ENCODE measurements at places on chromosomes 4 and X. TPM values are rescaled to one million over a fixed set of nuclear protein-coding genes. Genes with fewer than 3 reads are reported as not detected.
A peak's percentile ranks its signal among the peaks of the same experiment; 100 is the strongest.

The RTL3 gene
- not detected for total RNA-seq

The UGT2B17 gene
- not detected for total RNA-seq

DNA sequence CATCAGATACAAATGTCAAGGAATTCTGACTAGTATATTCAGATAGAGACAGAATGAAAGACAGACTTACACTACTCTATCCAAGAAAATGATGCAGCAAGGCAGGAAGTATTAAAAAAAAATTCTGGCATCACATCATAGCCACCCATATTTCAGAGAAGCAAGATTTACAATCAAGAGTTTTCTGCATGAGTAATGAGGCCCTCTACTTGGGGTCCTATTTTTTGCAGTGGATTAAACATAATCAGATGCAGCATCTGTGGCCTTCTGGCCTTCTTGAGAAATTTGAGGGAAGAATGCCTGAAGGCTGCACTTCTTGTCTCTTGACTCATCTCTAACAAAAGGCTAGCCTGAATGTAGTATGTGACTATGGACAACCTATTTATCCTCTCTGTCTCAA lies 48.2 kb upstream of the SLIT2 start:
- no peak for DNase-seq

DNA sequence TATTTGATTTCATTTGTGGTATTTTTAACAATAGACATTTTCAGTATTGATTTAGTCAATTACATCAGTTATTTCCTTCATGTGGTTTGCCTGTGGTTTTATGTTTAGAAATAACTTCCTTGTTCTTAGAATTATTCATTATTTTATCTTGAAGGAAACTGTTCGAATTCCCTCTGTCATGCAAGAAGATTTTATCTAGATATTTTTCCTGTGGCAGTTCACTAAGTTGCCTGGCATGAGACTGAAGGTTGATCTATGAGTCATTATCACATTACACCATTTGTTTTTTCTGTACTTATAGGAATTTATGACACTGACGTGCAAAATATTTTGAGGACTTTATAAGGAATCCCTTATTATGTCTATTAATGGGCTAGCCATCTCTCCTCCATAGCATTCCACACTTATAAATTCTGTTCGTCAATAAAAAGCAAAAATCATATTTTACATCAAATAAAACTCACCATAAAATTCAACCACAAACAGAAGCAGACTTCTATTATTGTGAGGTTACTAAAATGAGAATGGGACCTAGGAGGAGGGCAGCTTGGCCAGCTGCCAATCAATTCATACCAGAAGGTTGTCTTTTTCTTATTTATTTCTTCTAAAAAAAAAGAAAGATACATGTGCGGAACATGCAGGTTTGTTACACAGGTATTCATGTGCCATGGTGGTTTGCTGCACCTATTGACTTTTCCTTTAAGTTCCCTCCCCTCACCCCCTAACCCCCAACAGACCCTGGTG lies 179.0 kb downstream of the KCNIP4 start:
- DNase-seq, result no peak

DNA sequence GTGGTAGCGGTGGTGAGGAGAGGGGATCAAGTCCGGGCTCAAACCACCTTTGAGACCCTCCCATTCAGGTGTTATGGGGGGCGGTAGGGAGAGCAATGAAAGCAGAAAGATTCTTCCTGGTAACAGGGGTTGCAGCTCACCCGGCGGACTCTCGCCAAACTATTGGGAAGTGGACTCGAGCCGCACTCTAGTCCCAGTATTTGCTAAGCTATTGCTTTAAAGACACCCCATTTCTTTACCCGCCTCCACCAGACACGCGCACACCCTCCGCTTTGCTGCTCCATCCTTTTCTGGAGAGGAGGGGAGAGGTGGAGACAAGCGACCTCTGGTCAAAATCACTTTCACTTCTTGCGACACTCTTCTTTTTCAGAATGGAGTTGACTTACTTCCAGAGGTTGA lies 625 bp upstream of the GABRA4 start:
- peak; percentile 29 for DNase-seq

The YY2 gene
- total RNA-seq, result 1.1 TPM

The STS gene
- 0.54 TPM for total RNA-seq

The RHOXF1 gene
- not detected for total RNA-seq

- no peak for DNase-seq
Measured at GRCh38 chrX:134406356-134407064, 53.5 kb upstream of the HPRT1 start.

GRCh38 chr4:173169178-173169427 lies 492 bp downstream of the GALNT7 start:
- DNase-seq, result no peak

DNA sequence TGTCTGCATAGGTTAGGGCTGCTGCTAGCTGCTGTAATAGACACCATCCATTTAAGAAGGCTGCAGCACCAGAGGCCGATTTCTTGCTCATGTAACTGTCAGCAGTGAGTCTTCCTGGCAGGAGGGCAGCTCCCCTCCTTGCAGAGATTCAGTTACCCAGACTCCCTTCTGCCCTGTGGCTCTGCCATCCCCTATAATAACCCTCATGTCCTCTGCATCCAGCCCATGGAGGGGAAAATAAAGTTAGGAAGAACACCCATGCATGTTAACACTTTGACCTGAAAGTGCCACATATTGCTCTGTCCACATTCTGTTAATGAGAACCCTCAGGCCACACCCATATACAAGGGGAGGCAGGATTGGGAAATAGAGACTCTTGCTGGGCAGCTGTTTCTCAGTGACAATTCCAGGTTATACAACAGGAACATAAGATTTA lies 5.4 kb downstream of the STBD1 start:
- no peak for DNase-seq

DNA sequence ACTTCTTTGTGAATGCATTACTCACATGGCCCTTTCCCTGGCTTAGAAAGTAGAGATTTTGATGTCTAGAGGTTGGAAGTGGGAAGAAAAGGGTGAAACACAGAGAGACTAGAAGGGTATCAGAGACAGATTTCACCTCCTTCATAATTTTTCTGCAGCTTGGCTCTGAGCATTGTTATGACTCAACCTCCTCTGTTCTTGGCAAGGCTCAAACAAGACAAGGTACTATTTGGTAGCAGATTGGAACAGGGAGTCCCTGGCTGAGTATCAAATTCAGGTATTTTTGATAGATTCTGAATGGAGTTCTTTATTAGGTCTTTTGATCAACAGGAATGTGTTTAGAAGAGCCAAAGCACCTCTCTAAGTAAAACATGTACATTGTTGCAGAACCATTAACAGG lies 146.3 kb upstream of the CHRDL1 start:
- DNase-seq, result no peak

The HDAC6 gene
- total RNA-seq, result 133 TPM

The INTS6L gene
- total RNA-seq, result 11.8 TPM

The CT45A9 gene
- total RNA-seq, result not detected

GRCh38 chrX:12898073-12898472 lies 8.3 kb upstream of the TLR8 start:
- DNase-seq, result no peak

GRCh38 chr4:84327526-84327925 lies 171.6 kb downstream of the NKX6-1 start:
- no peak for DNase-seq

GRCh38 chrX:81377329-81377728 lies 175.4 kb downstream of the SH3BGRL start:
- peak; percentile 4 for DNase-seq

DNA sequence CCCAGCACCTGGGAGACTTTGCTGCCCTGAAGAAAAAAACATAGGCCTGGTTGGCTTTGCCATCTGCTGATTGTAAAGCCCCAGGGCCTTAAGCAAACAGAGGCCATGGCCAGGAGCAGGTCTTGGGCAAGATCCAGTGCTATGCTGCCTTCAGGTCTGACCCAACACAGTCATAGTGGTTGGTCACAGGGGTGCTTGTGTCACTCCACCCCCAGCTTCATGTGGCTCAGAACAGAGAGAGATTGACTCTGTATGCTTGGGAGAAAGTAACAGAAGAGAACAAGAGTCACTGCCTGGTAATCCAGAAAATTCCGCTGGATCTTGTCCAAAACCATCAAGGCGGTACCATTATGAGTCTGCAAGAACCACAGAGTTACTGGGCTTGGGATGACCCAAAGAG lies 24.4 kb upstream of the SMARCA5 start:
- no peak for DNase-seq

GRCh38 chrX:153507484-153508178 lies 9.8 kb upstream of the ATP2B3 start:
- peak; percentile 78 for DNase-seq

The GSPT2 gene
- total RNA-seq, result 5.1 TPM

GRCh38 chr4:173247321-173247720 lies 78.7 kb downstream of the GALNT7 start:
- no peak for DNase-seq

The NSUN7 gene
- 3.2 TPM for total RNA-seq

DNA sequence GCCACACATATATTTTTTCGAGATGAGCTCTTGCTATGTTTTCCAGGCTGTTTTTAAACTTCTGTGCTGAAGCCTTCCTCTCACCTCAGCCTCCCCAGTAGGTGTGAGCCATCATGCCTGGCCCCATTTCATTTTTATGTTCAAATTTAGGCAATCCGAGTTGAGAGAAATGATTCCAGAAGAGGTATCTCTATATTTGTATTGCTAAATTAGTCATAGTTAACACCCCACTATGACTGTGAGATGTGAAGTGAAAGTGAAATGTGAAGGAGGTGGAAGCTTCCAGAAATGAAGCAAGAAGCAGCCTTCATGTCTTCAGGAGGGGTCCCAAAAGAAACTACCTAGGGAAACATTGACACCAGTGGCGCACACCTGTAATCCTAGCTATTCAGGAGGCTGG lies 17.7 kb downstream of the APELA start:
- no peak for DNase-seq

DNA sequence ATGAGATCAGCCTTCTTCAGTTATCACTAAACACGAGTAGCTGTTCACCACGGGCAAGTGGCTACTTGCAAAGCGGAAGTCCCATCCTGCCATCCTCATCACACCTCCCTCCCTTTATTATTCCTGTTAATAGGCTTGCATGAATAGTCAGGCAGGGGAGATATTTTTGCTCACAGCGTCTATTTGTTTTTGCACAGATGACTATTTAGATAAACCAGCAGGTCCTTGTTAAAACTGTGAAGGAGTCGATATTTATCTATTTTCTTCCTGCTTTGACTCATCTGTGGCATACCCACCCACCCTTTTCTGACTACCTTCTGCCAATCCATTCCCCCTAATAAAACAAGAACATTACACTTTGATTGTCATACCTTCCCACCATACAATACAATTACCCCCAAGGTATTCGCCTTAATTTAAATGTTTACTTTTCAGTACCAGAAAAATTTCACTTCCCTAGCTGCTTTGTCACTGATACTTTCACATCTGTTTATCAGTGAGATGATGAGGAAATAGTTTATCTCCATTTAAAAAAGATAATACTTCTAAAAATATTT lies 96.6 kb upstream of the BANK1 start:
- no peak for DNase-seq

The GPR82 gene
- not detected for total RNA-seq

GRCh38 chr4:159534655-159535054 lies 431.8 kb downstream of the RAPGEF2 start:
- no peak for DNase-seq

- no peak for DNase-seq
Measured at GRCh38 chr4:158025131-158025530, 147.7 kb downstream of the GASK1B start.

Measured in hematopoietic multipotent progenitor cell (in vitro differentiated cells).